ENCODE measurements at places on chromosomes 11 and 22.

DNA sequence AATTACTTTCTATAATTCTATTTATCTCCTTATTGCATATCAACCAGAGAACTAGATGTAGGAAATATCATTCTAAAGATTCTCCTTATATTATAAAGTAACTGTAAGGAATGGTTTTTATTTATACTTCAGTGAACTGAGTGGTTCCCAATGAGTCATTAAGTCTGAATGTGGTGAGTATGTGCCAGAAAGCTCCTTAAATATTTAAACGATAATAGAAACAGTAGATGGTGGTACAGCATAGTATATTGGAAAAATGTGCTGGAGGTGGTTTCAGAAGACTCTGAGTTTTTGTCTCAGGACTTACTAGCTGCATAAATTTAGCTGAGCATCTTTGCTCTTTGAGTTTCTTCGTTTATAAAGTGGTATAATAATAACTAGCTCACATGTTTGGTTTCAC lies 653.5 kb downstream of the FAM181B start:
- no peak for DNase-seq

DNA sequence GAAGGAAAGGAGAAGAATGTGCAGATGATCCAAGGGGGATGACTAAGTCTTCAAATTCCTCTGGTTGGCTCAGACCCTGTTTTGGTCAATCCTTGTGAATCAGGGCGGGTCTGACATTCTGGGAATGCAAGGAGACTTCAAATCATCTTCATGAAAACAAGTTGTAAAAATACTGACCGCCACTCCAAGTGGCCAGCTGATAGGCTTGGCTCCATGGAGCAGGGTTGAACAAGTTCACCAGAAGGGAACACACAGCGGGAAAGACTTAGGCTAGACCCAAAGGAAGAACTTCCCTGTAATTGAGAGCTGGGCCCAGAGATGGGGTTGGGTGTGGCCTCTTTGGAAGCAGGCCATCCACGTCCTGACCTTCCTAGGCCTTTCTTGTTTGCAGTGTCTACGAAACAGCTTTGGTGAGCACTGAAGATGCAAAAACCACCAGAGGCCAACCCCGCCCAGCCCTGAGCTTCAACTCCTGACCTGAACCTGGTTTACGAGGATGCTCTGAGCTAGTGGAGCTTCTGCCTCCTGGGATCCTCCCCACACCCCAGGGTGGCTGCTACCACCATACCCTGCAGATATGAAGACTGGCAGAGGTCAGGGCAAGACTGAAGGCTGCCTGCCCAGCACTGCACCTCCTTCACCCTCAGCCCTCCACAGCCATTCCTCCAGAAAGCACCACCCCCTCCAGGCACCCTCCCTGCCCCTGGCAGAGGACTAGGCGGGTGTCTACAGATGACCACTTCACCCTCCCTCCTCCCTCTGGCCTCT lies 26.1 kb downstream of the GDPD5 start:
- DNase-seq = no peak

DNA sequence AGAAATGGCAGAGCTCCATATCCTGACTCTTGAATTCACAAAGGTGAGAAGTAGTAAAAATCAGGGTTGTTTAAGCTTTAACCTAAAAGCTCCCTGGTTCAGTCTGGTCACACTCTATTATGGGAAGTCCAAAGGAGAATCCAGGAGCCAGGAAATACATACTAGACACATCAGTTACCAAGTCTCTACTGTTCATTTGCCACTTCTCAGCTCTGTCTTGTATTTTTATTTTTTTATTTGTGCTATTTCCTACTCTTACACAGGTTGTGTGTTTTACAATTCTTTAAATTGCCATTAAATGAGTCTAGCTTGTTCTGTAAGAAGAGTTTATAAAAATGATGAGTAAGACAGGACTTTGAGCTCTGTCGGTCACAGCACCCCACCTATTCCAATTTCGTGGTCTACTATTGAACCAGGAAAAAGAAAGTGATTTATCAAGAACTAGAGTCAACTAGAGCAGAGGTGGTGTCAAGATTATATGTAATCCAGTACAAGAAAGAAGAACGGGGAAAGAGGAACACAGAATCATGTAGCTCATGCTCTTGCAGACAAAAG lies 9.7 kb downstream of the MS4A12 start:
- no peak for DNase-seq

- DNase-seq = no peak
Observed at GRCh38 chr22:41146573-41146972, 54.2 kb downstream of the EP300 start.

DNA sequence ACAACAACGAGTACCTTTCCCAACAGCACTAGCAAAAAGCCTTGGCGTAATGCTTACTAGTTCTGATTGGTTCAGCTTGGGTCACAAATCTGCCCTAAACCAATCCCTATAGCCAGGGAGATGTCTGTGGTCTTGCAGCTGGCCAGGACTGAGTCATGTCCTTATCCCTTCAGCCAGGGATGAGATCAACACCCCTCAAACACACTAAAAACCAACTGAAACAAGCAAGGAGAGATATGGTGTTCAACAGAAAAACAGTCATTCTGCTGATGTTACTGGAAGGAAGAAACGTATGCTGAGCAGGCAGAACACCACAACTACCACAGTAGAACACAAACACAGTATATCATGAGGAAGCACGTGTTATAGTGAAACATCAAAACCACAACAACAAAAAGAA lies 375.6 kb downstream of the LARGE1 start:
- no peak for DNase-seq

- no peak for DNase-seq
Observed at GRCh38 chr11:35393098-35393497, 26.3 kb downstream of the SLC1A2 start.

DNA sequence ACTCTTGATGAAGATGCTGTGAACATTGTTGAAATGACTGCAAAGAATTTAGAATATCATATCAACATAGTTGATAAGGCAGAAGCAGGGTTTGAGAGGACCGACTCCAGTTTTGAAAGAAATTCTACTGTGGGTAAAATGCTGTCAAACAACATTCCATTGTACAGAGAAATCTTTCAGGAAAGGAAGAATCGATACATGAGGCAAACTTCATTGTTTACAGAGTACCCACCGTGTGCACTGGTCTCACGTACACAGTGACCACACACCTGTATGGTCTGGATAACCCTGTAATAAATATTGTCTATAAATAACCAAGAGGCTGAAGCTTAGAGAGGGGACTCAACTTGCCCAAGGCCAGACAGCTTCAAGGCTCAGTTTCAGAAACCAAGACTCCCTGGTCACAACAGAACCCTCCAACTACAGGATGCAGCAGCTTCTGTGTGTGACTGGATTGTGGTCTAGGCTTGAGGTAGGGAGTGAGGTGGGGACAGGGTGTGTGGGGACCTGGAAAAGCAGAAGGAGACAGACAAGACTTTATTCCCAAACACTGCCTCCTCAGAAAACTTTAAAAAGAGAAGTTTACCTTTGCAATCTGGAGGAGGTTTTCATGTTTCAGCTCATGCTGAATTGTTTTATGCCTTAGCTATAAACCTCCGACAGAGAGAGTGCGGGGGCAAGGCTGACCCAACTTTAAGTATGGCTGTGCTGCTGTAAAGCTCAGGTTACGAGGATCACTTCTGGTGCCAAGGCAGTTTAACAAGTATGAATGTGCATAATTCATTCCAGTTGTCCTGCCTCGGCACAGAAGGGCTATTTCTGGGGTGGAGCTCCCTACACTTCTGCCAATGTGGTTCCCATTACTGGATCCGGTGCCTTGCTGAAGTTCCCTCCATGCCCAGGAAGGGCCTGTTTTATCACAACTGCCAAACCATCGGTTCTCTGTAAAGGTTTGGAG lies 372.6 kb upstream of the NARS2 start:
- no peak for DNase-seq

- peak; percentile 20 for DNase-seq
Observed at GRCh38 chr11:100687054-100687629, at the start of gene ARHGAP42. TSS of gene ARHGAP42 (plus strand) at chr11:100687288. CDS start at chr11:100687679, 391 bp downstream.

- no peak for DNase-seq
Observed at GRCh38 chr11:65558930-65559509, 861 bp upstream of the LTBP3 start.

DNA sequence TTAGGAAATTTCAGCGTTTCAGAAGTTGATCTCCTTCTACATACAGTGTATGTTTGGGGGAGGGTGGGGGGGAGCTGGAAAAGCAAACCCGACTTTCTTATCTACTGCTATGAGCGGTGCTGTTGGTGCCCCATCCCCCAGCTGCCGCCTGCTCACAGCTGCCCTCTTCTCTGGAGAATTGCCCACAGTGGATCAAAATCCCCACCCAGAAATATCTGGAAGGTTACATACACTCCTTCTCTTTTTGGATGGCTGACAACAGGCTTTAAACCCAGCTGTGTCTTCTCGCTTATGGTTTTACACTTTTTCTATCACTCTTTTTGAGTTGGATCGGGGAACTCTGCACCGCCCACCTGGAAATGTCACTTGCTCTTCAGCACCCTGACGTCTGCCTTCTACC lies 56.4 kb downstream of the DHCR7 start:
- DNase-seq = no peak

DNA sequence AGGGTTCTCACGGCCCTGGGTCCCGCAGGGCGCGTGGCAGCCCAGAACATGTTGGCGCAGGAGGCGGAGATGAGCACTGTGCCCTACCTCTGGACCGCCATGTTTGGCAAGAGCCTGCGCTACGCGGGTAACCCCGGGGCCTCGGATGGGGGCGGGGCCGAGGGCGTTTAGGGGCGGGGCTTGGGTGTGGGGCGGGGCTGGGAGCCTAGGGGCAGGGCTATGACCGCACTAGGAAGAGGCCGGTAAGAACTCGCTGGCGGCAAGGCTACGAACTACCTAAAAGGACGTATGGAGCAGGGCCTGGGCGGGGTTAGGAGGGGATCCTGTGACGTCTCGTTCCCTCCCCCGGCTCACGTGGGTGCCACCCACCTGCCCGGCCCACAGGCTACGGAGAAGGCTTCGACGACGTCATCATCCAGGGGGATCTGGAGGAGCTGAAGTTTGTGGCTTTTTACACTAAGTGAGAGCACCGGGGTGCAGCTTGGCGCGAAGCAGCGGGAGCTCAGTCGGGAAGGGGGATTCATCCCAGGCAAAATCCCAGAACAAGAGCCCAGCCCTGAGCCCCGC lies 2.8 kb upstream of the LZTR1 start:
- no peak for DNase-seq

DNA sequence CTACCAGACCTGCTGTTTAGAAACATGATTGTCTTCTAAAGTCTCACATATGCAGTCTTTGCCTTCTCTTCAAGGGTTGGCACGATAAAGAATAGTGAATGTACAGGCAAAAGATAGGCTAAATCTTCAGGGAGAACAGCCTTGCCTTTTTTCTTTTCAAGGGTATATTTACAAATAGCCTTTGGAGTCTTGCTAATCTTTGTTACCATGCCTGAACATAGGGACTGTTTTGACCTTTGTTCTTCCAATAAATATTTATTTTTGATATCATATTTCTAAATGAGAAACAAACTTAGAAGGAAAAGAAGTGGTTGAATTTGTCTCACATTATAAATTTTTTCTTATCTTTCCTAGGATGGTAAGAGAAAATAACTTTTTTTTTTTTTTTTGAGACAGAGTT lies 12.7 kb downstream of the CSTPP1 start:
- DNase-seq = no peak

GRCh38 chr22:31676700-31677099 lies 14.7 kb upstream of the PISD start:
- DNase-seq = peak; percentile 82

DNA sequence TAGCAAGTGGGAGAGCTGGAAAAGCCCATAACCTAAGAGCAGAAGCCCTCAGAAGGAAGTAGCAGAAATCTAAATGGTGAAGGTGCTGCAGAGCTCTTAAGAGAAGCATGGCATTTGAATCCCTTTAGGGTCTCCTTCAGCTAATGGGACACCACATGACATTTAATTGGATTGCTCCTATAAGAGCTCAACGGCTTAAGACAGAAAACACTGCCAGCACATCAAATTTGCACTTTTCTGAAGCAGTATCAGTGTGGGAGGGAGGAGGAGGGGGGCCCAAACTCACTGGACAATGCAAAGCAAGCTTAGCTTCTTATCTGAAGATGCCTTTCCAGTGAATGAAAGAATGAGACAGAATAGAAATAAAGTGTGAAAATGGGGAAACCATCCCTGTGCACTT lies 287.9 kb upstream of the MTNR1B start:
- DNase-seq = no peak

- no peak for DNase-seq
Observed at GRCh38 chr22:37635157-37635556, 4.3 kb upstream of the SH3BP1 start.

GRCh38 chr11:86143087-86144030 lies 74.5 kb upstream of the PICALM start:
- DNase-seq = peak; percentile 15

- DNase-seq = no peak
Observed at GRCh38 chr22:38177926-38178604, 3.6 kb downstream of the PLA2G6 start.

DNA sequence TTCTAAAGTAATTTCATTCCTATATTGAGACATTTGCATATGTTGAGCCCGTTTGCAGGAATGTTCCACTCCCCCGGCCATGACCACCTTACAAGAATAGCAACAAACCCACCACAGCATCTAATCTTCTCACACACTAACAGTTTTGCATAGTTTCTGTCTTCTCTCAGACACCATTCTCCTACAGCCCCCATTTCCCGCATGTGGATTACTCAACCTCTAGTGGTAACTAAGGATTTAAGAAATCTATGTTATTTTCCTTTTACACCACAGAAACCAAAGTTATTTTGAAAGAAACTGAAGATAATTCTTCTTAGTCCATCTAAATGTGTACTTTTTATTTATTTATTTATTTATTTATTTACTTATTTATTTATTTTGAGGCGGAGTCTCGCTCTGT lies 2.3 kb downstream of the MS4A4E start:
- DNase-seq = no peak

- DNase-seq = no peak
Observed at GRCh38 chr11:119087747-119088241, 3.1 kb downstream of the HMBS start.

DNA sequence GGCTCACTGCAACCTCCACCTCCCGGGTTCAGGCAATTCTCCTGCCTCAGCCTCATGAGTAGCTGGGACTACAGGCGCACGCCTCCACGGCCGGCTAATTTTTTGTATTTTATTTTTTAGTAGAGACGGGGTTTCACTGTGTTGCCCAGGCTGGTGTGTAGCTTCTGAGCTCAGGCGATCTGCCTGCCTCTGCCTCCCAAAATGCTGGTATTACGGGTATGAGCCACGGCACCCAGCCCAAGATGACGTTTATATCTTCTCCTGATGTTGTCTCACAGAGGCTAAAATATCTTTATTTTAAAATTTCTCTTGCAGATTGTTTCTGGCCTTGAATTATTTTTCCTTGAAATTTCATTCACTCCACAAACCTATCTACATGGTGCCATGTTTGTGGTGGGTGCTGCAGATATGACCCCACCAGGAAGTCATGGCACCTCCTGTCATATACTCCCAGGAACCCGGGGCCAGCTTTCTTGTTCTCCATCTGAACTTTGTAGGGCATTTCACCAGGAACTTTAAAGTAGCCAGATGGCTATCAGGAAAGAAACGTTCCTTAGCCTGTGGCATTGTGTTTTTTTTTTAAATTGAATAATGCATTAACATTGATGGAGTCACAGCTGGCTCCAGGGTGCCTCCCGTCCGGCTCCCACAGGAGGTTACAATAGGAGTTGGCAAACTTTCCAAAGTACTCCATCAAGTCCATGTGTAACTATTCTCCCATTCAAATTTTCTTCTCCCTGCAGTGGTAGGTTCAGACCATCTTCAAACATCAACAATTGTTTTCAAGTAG lies 42.0 kb upstream of the LIPT2 start:
- no peak for DNase-seq
